Activated CD8-positive, alpha-beta T cell treated with anti-CD3 and anti-CD28 coated beads for 36 hours (primary cell): ENCODE measurements at places on chromosomes 7 and 10. TPM values are rescaled to one million over a fixed set of nuclear protein-coding genes. Genes with fewer than 3 reads are reported as not detected.
A peak's percentile ranks its signal among the peaks of the same experiment; 100 is the strongest.

OR2A7 gene
- 2.1 TPM for total RNA-seq

- H3K27ac ChIP-seq: no peak overlapping the region
- no peaks in the 10 kb centered on the region for H3K4me1 ChIP-seq
- no peak for DNase-seq
- H3K36me3 ChIP-seq: no peaks in the 10 kb centered on the region
- H3K27me3 ChIP-seq: peaks cover 5% of the 10 kb centered on the region
Measured at GRCh38 chr10:91149550-91149949, 70.9 kb upstream of the PCGF5 start.

MYO1G gene
- total RNA-seq: 399 TPM

HMX3 gene
- total RNA-seq: 0.69 TPM

- no peak overlapping the region for H3K4me3 ChIP-seq
- H3K36me3 ChIP-seq: no peaks in the 10 kb centered on the region
- H3K4me1 ChIP-seq: no peaks in the 10 kb centered on the region
Measured at GRCh38 chr7:17408245-17408903, 109.9 kb downstream of the AHR start.

GRCh38 chr7:112791465-112792168 is 1.4 kb upstream of the TMEM168 start:
- H3K36me3 ChIP-seq: peaks cover 12% of the 10 kb centered on the region
- H3K4me3 ChIP-seq: peak overlapping the region; percentile 98
- no peak overlapping the region for H3K27ac ChIP-seq
- no peak for DNase-seq
- H3K27me3 ChIP-seq: no peaks in the 10 kb centered on the region
- peaks cover 40% of the 10 kb centered on the region for H3K4me1 ChIP-seq

AGR2 gene
- not detected for total RNA-seq

TMEM225B gene
- 2.2 TPM for total RNA-seq
